ENCODE measurements at places on chromosomes 16 and 17.

GRCh38 chr17:71791311-71791710, 329.5 kb upstream of the SOX9 start:
- DNase-seq, result no peak

DNA sequence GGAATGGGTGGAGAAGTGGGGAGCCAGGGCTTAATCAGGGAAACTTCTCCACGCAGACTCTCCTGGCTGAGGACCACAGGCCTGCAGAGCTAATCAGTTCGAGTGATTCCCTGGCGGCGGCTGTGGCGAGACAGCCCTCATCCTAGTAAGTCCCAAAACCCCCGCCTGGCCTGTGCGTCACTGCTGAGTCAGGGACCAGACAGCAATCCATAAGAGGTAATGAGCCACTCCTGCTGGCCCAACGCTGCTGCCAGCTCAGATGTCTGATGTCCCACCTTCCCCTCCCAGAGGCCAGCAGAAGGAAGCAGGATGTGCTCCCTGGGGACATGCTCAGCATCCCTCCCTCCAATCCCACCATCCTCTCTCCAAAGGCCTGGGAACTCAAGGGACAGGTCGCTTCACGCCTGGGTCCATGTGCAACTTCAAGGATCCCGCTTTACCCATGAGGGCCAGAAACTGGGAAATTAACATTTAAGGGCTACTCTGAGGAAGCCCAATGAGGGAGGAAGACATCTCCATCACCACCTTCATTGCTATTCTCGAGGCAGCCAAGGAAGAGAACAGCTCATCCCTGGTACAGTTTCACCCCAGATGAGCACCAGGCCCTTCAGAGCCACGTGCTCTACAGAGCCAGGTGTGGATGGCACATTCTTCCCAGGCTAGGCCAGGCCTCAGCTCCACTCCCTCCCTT, 7.9 kb downstream of the ACLY start:
- DNase-seq, result no peak

- DNase-seq, result no peak
Measured at GRCh38 chr16:56207421-56207820, 16.1 kb downstream of the GNAO1 start.

GRCh38 chr17:64413513-64413912, 22.9 kb upstream of the PECAM1 start:
- peak; percentile 13 for DNase-seq

DNA sequence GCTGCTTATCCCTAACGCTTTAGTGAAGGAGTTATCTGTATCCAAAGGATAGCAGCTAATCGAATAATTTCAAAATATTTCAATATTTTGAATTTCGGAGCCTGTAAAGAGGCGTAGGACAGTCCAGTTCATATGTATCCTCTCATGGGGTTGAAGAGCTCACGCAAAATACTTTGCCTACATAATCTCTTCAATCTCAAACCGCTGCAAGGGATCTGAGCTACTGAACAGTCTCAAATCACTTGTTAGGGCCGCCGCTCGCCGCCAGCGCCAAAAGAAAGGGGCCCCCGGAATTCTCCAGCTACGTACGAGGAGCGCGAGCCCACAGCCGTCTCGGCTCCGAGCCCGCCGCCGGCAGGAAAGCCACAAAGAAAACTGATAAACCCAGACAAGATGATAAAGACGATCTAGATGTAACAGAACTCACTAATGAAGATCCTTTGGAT, 601 bp upstream of the RFWD3 start:
- DNase-seq, result peak; percentile 15

- no peak for DNase-seq
Measured at GRCh38 chr16:14168146-14168545, 97.0 kb downstream of the MRTFB start.

GRCh38 chr17:915538-916201, 63.9 kb downstream of the NXN start:
- peak; percentile 93 for DNase-seq

GRCh38 chr17:73058022-73058421, 34.5 kb downstream of the SLC39A11 start:
- no peak for DNase-seq

GRCh38 chr17:10870336-10871050, 32.6 kb upstream of the PIRT start:
- no peak for DNase-seq

- DNase-seq, result no peak
Measured at GRCh38 chr17:6675201-6675825, 23.8 kb downstream of the C17orf100 start.

DNA sequence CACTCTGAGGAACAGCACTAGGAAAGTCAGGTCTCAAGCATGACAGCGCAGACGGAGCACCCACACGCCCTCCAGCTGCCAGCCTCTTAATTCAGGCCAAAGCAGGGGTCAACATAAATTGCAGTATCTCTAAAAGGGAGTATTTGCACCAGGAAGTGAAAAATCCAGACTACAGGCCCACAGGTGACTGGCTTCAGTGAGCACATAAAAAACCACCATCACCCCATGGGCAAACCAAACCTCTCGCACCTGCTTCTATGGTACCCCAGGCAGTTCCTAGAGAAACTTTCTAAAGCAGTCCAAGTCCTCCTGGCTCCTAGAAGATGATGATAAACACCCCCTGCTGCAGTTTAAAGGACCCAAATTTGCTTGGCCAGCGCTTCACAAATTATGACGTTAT, 129.8 kb downstream of the ZNF423 start:
- no peak for DNase-seq

DNA sequence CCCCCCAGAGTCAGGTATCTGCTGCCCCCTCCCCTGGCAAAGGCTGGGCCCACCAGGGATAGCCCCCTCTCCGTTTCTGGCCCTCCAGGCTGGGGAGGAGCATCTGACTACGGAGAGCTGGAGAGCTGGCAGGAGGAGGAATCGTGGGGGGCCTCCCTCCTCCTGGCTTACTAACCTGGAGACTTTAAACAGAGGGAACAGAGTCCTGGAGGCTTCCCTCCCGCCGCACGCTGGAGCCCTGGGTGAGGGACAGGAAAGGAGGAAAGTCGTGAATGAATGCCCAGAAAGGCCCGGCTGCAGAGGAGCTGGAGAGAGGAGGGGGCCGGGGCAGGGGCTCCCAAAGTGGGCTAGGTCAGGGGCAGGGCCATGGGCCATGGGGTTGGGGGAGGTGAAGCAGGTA, 9.9 kb downstream of the SRCIN1 start:
- DNase-seq, result no peak

- DNase-seq, result no peak
Measured at GRCh38 chr16:78915811-78916345, 684.7 kb downstream of the MAF start.

DNA sequence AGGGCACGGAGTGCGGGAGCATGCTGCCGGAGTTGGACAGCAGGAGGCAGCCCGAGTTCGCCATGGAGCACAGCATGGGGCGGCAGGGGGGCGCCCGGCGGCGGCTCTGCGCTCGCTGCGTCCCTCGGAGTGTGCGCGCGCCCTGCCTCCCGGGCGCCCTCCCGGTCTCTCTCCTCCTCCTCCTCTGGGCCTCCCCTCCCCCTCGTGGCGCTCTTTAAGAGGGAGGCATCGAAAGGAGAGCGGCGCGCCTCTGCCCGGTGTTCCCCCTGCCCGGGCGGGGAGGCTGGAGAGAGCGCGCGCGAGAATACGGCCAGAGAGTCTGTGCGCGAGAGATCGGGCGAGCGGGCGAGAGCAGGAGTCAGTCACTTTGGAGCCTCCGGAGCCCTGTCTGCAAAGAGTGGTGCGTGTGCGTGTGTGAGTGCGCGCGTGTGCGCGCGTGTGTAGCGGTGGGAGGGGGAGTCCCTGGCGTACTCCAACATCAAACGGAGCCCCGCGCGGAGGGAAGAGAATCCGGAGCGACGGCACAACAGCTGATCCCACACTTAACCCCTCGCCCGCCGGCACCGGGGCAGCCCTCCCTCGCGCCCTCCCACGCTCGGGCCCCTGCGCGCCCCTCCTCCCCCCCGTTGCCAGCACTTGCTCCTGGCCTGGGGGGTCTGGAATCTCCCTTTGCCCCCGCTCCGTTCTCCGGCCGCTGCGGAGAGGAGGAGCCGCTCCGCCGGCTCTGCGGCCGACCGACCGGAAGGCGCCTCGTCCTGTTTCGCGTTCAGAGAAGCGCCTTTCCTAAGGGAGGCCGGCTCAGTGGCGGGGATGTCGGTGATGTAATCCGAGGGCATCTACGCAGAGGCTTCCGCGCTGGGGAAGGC, 108.9 kb downstream of the ENGASE start:
- DNase-seq, result peak; percentile 35

GRCh38 chr17:50225701-50226240, 24.3 kb upstream of the COL1A1 start:
- no peak for DNase-seq

DNA sequence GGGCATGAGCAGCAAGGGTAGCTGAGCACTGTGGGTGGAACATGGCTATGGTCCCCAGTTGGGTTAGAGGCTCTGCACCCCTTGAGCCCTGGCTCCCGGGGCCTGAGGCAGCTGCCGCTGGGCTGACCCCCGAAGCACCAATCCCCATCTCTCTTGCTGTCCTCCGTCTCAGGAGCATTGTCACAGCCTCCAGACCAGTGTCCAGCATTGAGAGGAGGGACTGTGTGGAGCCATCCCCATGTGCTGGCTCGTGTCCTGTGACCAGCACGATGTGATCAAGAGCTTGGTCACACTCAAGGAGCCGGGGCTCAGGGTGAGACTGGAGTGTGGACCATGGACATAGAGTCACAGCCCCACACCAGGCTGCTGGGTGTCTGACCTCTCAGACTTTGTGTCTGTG, 2.9 kb downstream of the SMTNL2 start:
- DNase-seq, result no peak

- DNase-seq, result peak; percentile 92
Measured at GRCh38 chr16:12120217-12120981, 143.9 kb downstream of the SNX29 start.

GRCh38 chr17:72530454-72530853, 409.6 kb downstream of the SOX9 start:
- DNase-seq, result no peak

DNA sequence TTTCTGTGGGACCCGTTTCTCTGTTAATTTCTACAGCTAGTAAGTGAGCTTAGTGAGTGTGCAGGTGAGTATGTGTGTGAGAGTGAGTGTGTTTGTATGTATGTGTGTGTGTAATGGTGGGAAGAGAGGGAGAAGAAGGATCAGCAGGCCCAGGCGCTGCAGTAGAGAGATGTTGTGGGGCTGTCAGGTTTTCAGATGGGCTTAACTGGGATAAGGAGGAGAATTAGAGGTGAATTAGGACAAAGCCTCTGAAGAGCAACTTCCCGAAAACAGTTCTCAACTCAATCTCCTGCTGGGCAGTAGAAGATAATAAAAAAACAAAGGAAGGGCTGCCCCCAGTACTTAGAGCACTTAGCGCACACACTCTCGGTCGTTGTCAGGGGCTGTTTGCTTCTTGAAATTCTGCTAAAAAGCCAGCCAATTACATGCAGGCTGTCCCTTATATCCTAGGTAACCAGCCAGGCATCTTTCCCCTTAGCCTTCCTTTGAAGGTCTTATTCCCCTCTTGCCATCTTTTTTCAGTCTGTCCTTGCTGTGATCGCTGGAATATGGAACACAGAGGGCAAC, 63.4 kb downstream of the CLEC16A start:
- DNase-seq, result no peak

DNA sequence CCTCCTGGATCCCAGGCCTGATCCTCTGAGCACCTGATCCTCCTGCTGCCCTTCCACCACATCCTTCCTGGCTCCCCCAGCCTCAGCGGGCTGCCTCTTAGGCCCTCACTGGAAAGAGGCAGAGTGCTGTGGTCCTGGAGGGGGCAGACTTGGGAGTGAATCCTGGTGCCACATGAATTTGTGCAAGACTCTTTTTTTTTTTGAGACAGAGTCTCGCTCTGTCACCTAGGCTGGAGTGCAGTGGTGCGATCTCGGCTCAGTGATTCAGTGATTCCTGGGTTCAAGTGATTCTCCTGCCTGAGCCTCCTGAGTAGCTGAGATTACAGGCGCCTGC, 3.1 kb downstream of the GHDC start:
- no peak for DNase-seq

DNA sequence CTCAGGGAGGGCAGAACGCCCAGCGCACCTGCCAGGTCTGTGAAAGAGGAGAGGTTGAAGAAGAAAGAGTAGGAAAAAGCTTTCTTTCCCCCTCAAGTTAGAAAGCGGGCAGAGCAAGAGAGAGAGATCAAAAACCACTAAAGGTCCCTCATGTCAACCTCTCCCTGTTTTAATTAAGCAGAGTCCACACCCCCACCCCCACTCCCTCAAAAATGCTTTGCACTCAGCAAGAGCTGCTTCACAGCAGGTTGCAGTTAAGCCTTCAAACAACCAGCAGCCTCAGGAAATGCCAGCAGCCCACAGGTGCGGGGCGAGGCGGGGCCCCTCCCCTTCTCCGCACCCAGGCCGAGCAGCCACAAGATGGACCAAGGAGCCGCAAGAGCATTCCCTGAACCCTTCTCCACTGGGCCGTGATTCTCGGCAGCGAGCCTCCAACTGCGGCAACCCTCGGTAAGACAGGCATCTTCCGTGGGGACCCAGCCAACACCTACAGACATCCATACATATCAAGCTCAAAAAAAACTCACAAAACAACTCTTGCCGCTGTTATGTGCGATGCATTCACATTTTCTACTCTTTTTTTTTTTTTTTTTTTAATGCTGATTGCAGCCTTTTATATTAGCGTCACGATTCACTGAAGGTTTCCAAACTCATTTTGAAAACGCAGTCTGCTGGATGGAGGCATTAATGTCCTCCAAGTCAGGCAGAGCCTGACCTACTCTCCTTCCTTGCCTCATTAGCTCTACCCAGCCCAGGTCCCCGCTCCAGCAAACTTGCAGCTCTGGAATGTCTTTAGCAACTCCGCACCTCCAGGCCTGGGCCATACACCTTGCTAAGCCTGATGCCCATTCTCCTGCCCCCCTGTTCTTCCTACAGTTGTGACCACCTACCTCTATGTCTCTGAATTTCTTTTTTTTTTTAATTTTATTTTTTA, 66.1 kb downstream of the AXIN2 start:
- peak; percentile 20 for DNase-seq

- DNase-seq, result no peak
Measured at GRCh38 chr16:57479976-57480753, 6.1 kb downstream of the DOK4 start.

- peak; percentile 17 for DNase-seq
Measured at GRCh38 chr16:66964049-66964448, 3.0 kb downstream of the CES3 start.

DNA sequence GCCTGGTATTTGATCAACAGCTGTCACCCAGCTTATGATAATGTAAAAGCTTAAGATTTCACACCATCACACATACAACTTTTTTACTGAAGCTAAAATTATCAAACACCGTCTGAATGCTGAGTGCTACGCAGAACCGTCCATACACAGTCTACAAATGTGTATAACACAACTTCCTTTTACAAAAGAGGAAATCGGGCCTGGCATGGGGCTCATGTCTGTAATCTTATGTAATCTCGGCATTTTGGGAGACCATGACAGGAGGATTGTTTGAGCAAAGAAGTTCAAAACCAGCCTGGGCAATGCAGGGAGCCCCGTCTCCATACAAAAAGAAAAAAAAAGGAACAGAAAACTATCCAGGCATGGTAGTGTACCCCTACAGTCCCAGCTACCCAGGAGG, 19.6 kb upstream of the QRICH2 start:
- no peak for DNase-seq
